Right cardiac atrium (tissue), 5 donors: ENCODE measurements at places on chromosomes 16 and 17.

- no peak for DNase-seq
Observed at GRCh38 chr17:79754370-79754769, 23.6 kb upstream of the CBX2 start.

DNA sequence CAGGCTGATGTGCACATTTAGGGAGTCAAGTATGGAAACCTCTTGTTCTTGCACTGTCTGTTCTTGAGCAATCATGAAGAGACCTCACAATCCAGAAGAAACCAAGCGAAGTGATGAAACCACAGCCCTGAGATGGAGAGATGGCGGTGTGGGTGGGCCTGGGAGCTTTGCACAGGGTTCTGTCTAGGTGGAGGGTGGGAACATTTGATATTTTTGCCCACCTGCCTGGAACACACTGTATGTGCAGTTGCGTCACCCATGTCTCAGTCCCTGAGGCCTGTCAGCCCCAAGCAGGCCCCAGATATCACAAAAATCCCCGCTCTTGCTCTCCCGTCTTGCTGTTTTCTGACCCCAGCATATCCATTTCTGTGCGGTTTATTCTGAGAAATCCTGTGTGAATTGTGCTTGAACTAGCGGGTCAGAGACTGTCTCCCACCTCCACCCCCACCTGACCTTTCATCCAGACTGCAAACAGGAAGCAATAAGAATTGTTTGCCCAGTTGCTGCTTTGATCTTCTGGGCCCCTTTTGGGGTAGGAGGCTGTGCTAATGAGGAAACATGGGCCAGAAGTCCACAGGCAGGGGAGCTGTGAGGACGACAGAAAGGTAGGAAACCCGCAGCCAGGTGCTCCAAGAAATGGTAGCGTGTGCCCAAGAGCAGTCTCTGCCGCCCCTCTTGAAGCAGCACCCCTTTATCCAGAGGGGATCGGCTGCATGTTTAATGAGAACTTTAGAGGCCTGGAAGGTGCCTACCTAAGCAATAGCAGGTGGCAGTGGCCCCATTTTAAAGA is 183.8 kb downstream of the CCDC182 start:
- DNase-seq, result no peak

DNA sequence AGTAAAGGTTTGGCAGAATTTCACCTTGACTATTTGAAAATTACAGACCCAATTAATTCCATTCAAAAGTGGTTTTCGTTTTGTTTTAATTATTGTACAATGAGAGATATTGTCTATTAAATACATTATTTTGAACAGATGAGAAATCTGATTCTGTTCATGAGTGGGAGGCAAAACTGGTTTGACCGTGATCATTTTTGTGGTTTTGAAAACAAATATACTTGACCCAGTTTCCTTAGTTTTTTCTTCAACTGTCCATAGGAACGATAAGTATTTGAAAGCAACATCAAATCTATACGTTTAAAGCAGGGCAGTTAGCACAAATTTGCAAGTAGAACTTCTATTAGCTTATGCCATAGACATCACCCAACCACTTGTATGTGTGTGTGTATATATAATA is 72.6 kb downstream of the CDK12 start:
- DNase-seq, result no peak

- DNase-seq, result no peak
Observed at GRCh38 chr16:59198487-59198886, 464.4 kb upstream of the GOT2 start.

DNA sequence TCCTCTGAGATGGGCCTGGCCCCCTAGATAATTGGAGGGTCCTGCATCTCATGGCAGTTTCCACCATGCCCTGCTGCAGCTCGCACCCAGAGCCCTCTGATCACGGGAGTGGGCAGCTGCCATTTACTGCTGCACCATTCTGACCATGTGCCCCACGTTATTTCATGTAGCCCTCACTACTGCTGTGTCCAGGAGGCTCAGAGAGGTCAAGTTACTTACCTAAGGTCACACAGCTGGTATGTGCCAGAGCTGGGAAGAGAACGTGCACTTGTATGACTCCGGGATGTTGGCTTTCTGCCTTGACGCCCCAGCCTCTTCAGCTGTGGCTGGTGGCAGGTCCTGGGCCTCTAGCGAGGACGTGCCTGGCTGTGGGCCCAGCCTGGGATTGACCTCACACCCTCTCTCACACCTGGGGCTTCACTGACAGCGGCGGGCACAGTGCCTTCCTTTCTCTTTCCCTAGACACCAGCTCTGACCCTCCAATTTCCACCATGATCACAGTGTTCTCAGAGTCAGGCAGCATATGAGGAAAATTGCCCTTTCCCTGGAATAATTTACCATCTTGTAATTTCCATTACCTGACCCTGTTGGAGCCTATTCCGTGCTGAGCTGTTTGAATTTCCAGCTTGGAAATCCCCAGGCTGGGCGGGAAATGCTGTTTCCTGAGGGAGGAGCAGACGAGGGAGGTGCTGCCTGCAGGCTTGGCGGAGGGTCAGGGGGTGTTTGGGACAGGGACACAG is 18.5 kb upstream of the DOC2B start:
- peak; percentile 59 for DNase-seq

DNA sequence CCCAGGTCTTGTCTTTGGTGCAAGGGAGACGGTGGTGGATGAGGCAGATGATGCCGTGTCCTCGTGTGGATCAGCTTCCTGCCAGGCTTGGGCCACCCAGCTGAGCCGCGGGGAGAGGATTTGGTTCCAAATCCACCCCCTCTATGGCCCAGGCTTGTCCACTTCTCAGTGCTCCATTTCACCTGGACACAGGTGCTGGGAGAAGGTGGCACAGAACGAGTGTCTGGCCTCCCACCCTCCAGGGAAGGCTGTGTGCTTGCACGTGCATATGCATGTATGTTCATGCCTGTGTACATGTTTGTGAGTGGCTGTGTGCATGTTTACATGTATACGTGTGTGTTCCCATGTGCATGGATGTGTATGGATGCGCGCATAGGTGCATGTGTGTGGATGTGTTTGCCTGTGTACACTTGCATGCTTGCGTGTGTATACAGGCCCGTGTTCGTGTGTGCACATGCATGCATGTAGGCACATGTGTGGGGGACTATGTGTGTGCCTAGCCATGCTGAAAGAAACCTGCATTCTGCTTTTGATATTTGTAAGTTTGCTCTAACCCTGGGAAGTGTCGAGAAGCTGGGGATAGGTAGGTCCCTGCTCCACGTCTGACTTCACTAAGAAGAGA is 196.3 kb downstream of the IRF8 start:
- DNase-seq, result no peak

DNA sequence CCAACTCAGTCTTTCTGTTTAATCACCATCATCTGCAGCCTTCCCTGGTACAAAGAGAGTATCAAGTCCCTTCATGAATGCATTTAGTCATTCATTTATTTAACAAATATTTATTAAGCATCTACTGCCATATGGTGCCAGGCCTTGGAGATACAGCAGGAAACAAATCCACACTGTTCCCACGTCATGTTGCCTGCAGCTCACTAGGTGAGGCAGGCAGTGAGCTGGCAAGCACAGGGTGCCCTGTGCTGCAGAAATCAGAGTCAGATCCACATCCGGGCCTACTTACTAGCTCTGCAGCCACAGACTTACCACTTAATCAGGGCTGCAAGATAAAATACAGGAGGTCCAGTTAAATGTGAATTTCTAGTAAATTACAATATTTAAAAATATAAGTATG is 38.5 kb upstream of the CES5A start:
- DNase-seq, result no peak

DNA sequence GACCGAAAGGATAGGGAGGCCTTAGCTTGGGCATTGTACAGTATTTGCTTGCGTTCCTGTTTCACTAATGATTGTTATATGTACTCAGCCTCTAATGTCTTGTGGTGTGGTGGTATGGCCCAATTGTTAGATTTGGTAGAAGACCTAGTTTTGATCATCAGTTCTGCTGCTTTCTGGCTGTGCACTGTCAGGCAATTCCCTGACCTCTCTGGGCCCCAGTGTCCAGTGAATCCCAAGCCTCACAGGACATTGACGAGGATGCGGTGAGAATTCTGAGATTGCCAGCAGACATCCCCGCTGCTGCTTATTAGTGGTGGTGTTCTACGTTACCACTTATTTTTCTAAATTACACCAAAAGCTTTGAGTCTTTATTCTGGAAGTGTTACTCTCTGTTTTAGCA is 195.2 kb downstream of the SNX29 start:
- DNase-seq, result no peak

DNA sequence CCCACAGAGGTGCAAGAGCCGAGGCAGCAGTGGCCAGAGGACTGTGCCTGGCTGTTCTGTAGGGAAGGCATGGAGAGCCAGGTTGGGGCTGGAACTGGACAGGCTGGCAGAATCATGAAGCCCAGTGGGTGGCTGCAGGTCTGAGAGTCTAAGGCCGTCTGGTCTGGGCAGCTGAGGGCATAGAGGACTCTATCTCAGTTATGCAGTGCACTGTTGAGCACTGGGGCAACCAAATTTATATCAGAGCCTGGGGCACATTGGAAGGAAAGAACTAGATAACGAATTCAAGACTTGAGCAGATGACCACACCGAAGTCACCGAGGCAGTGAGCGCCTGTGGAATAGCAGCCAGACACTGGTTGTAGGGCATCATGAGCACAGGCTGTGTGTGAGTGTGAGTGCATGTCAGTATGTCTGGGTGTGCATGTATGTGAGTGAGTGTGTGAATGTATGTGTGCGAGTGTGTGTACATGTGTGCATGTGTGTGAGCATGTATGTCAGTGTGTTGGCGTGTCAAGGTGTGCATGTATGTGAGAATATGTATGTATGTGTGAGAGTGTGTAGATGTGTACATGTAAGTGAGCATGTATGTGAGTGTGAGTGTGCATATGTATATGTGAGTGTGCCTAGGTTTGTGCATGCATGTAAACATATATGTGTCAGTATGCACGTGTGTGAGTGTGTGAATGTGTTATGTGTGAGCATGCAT is 37.0 kb downstream of the RGS9 start:
- no peak for DNase-seq

GRCh38 chr17:13332207-13332606 is 269.5 kb downstream of the HS3ST3A1 start:
- DNase-seq, result no peak

GRCh38 chr17:11991461-11991860 is 5.8 kb downstream of the ZNF18 start:
- DNase-seq, result no peak

DNA sequence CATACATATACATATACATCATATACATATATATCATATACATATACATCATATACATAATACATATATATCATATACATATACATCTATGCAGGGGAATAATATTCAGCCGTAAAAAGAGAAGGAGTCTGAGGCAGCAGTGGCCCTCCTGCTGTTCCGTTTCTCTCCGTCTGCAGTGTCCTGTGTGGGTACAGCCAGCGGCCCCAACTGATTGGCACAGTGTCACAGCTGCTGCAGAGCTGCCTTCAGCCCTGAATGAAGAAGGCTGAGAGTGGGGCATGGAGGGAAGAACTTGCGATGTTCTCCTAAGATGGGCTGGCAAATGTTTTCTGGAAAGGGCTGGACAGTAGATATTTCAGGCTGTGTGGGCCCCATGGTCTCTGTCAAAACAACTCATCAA is 146.9 kb downstream of the SNX29 start:
- no peak for DNase-seq

- no peak for DNase-seq
Observed at GRCh38 chr17:47230864-47231263, 21.7 kb downstream of the MYL4 start.
